CD4-positive, alpha-beta T cell treated with Interleukin-4 for 1 hour (primary cell): ENCODE measurements at places on chromosomes 3 and 15.

- DNase-seq: no peak
Observed at GRCh38 chr3:50972029-50972428, 297.3 kb downstream of the DOCK3 start.

DNA sequence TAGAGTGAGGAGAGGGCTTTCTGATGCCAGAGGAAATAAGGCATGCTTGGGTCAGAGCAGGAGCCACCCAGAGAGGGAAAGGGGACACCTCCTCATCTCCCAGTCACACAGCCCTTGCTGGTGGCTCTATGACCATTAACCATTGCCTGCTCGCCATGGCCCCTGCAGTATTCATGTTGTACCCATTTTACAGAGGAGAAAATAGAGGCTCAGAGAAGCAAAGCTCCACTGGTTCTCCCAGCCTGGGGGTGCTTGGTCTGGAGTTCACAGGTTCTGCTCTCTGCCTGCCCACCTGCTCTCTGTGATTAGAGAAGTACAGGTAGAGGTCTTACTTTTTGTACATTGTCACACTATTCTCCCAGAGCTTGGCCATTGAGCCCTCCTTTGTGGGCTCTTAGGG is 56.2 kb downstream of the LINGO1 start:
- DNase-seq: no peak

DNA sequence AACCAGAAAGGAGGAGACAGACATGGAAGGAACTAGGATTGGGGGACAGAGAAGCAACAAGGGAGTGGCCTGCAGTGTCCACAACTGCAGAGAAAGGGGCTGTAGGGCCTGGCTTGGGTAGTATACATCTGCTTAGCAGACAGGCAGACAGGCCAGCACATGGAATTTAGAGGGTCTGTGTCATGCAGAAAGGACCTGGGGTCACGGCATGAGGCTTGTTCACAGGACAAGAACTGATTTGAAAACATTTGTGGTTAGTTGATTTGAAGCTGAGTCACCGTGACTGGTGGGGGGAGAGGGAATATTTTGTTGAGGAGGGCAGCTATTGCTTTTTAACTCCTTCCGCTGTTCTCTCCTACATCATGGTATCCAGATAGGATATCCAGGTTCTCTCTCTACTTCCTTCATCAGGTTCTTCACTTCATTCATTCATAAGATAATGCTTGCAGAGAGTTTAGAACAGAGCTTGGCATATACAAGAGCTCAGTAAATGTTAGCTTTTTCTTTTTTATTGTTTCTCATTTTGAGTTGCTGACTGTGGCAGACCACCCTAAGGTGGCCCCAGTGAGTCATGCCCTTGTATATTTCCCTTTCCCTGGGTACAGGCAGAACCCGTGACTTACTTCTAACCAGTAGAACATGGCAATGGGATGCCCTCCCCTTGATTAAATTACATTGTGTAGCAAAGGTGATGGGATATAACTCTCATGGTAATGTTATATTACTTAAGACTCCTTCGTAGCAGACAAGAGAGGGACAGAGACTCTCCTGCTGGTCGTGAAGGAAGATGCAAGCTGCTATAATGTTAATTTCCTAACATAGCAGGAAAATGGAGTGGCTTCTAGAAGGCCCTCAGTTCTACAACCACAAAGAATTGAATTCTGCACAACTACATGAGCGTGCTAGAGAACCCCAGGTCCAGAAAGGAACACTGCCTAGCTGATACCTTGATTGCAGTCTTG is 95.0 kb upstream of the NMNAT3 start:
- no peak for DNase-seq

DNA sequence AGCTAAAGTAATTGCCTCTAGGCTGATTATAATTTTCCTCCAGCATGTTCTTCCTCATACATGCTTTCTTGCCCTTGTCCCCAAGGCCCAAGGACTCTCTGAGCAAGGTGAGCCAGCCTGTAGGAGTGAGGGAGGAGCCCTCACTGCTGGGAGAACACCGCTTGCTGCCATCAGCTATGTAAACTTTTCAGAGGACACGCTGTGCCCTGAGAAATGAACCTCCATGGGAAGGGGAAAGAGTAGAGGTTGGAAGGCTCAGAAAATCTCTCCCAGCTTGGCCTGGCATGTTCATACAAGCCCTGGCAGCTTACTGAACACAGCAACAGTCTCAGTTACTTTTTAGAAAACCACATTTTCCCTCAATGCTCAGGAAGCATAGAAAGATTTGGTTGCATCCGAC is 103.0 kb upstream of the SLC24A5 start:
- DNase-seq: no peak

DNA sequence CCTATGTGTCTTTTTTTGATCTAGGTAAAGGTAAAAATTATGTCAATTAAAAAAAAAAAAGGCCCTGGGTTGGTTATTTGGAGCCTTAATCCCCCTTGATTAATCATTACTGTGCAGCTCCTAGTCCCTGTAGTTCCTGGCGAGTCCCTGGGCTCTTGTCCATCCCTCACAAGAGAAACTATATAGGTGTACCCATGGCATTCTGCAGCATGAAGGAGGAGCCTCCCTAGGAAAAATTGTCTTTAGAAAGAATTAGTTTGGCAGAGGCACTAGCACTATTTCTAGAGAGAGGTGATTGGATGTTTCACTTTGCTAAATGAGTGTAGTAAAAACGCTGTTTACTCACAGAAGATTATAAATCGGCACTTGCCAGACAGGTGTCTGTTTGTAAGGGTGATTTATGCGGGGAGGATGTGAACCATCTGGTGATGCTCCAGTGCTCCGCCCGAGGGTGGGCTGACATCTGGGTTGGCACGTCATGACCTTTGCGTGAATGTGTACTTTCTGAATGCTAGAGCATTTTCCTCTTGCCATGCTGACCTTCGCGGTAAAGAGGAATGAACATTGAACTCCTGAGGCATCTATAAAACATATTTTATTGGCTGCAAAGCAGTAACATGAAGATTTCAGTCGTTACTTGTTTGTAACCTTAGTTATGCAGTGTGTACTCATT is 12.6 kb downstream of the PLCL2 start:
- peak; percentile 63 for DNase-seq

DNA sequence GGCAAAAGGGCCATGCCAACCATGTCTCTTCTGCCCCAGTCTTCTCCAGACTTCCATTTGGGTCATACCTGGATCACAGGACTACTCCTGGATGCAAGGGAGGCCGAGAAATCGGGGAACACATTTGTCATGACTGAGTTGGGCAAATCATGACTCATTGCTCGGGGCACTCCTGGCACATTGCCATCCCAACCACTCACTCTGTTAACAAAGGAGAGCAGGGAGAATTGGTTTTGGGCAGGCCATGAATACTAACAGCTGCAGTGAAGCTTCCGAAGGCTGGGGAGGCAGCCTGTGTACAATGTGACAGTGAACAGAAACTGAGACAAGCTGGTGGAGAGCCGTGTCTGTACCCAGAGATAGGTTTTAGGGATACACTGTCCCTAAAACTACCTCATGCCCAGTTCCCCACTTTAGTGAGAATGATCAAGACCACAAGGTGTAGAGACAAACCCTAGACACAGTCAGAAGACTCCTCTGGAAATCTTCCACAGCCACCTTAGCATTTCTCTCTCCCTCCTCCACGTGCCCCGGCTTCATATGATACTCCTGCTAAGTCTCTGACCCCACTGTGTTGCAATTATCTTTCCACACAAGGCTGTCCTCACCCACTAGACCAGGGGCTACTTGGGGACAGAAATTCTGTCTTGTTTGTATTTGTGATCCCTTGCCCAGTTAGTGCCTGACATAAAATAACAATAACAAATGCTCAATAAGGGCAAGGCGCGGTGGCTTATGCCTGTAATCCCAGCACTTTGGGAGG is 10.5 kb upstream of the BUB1B start:
- DNase-seq: no peak

DNA sequence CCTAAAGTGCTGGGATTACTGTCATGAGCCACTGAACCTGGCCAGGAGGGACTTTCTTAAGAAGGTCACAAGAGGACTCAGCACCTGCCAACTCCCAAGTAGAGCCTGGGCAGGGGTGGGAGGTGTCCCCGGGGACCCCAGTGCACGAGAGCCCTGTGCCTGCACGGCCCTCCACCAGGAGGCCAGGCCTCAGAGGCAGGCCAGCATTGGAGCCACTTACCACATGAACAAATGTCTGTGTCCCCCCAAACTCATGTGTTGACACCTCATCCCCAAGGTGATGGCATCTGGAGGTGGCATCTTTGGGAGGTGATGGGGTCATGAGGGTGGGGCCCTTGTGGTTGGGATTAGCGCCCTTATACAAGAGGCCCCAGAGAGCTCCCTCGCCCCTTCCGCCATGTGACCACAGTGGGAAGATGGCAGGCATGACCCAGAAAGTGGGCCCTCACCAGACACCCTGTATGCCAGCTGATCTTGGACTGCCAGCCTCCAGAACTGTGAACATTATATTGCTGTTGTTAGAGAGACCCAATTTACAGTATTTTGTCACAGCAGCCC is 3.2 kb upstream of the RPUSD3 start:
- no peak for DNase-seq

GRCh38 chr3:41708176-41708575 is 253.7 kb downstream of the ULK4 start:
- DNase-seq: no peak

DNA sequence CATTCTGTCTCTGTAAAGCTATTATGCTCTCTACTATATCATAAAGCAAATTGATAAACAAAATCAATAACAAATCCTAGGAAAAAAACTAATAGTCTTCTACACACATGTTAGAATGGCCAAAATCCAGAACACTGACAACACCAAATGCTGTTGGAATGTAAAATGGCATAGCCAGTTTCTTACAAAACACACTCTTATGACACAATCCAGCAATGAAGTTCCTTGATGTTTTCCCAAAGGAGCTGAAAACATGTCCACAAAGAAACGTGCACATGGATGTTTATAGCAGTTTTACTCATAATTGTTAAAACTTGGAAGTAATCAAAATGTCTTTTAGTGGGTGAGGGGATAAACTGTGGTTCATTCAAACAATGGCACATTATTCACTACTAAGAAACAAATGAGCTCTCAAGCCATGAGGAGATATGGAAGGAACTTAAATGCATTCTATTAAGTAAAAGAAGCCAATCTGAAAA is 32.7 kb downstream of the CADM2 start:
- DNase-seq: no peak

- no peak for DNase-seq
Observed at GRCh38 chr3:148206446-148206845, 491.3 kb upstream of the AGTR1 start.

DNA sequence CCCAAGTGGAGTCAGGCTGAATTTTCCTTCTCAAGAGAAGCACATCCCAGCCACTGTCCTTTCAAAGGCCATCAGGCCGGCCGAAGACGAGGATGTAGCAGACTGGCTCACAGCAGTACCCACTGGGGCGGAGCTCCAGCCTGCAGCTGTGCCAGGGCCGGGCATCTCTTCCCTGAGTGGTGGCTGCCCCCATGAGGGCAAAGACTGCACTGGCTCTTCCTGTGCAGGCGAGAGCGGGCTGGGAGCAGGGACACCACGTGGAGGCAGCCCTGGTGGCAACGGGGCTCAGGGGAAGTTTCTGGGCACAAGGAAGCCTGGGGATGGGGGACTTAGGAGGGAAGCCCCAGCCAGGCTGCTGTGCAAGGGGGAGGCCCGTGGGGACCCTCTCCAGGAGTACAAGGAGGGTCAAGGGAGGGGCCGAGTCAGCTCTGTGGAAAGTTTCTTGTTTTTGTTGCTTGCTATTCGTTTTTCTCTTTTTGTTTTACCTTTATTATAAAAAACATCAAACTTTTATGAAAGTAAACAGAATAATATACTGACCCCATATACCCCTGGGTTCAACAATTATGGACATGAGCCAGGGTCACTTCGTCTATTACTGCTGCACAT is 66.1 kb downstream of the RPN1 start:
- DNase-seq: peak; percentile 15

GRCh38 chr3:126259411-126260391 is 79.3 kb upstream of the ALDH1L1 start:
- DNase-seq: no peak

DNA sequence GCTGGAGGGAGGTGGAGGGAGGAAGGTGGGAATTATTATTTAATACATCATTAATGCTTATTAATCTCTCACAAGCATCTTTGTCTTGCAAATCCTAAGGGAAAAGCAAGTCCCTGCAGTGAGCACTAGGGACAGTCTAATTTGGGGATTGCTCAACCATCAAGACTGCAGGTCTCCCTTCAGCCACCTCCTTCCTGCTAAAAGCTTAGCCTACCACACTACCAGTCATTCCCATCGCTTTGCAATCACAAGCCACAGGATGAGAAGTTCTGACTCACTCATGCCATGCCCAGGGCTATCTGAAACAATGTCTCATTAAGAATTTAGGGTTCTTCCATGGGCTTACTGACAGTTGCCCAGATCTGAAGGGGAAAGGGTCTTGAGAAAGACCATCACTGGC is 51.0 kb upstream of the EIF1B start:
- no peak for DNase-seq

DNA sequence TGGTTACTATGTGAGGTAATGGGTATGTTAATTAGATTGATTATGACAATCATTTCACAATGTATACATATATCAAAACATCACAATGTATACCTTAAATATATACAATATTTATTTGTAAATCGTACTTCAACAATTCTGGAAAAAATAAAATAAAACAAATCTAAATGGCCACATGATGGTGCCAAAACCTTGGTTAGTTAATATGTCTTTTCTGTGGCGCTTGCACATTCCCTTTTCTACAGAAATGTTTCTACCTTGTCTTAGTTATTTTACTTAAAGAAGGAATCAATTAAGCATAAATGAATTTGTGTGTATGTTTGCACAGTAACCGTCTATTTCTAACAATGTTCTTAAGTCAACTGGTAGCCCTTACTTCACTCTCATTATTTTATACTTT is 53.4 kb downstream of the OXSM start:
- no peak for DNase-seq

DNA sequence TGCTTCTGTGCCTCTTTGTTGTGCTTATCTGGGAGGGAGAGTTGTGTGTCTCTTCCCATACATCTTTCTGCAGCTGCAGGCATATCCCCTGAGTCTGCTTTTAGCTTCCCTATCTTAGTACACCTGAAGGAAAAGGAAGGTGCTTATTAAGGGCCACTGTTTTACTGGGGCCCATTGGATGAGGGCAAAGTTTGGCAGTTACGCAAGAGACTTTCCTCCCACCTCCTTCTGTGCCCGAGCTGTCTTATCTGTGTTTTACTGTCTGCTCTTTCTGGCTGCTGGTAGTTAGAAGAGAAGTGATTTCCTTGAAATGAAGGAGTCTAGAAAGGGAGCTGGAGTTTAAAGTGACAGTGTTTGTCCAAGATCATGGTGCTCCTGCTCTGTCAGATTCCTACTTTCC is 66.5 kb downstream of the GABRG3 start:
- no peak for DNase-seq

DNA sequence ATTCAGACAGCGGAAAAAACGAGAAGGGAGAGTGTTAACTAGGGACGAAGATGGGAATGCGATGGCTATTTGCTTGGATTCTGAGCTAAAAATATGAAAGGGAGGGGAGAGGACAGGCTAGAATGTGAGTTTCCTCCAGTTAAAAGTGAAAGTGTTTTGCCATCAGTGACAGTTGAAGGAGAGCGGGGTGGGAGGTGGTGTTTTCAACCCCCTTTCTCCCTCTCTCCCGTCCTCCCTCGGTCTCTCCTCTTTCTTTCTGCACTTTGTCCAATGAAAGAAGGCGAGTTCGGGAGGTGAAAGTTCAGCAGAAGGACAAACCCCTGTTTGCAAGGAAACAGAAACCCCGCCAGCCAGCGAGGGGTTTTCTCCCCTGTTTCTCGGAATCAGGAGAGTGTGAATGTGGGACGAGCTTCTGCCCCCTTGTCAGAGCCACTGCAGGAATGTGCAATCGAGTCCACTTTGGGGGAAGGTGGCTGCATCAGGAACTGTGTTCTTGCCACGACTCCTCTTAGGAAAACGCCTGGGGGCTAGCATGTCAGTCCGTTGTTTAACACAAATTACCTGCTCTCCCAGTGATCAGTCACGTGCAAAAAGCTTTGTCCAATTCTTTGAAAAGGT is 975 bp upstream of the FOXP1 start:
- DNase-seq: peak; percentile 70
